ENCODE measurements at places on chromosomes 4 and X.

GRCh38 chr4:89221167-89221867, 86.3 kb downstream of the GPRIN3 start:
- DNase-seq, result no peak

DNA sequence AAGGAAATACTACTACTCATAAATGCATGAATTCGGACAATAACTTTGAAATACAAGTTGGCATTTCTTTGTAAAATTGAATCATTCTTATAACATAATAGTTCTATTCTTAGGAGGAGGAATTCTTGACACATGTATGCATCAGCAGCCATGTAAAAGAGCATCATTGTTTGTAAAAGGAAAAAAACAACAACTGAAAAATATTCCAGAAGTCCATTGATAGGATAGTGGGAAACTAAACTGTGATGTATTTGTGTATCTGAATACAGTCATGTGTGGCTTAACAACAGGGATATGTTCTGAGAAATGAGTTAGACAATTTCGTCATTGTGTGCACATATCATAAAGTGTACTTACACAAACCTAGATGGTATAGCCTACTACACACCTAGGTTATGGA, 102.0 kb upstream of the SH3RF1 start:
- peak; percentile 19 for DNase-seq

DNA sequence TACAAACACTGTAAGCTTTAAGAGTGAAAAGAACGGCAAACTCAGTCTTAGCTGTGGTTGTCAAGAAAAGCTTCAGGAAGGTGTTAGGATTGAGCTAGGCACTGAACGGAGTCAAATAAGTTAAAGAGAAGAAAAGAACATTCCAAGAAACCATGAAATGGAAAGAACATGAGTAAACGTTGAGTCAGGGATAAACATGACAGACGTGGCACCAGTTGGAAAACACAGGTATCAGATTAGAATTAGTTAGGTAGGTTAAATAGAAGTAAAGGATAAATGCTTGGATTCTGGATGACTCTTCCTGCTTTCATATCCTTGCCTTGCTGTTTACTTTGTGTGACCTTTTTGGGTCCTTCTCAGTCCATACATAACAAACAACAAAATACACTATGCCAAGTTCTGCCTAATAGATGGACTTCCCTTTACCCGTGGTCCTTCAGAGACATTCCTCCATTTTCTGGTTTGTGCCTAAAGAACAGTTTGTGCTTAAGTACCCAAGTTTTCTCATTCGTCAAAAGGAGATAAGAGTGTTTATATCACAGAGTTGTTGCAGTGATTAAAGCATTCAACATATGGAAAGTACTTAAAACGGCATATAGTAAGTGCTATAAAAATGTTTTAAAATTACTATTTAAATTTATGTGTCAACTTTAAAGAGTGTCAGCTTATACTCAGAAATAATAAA, 446.9 kb downstream of the TMA16 start:
- DNase-seq, result no peak

- DNase-seq, result no peak
These were observed 70.1 kb downstream of the NAA11 start for GRCh38 chr4:79255793-79256192.

GRCh38 chr4:80265571-80266252, 752 bp upstream of the FGF5 start:
- peak; percentile 73 for DNase-seq

GRCh38 chrX:144683247-144683646, 564.1 kb upstream of the SPANXN1 start:
- DNase-seq, result no peak

GRCh38 chr4:2898001-2898400, 54.4 kb downstream of the ADD1 start:
- DNase-seq, result no peak

GRCh38 chr4:155789391-155789790, 30.6 kb downstream of the GUCY1B1 start:
- DNase-seq, result no peak

GRCh38 chr4:57100979-57101651, 9.1 kb downstream of the IGFBP7 start:
- DNase-seq, result no peak

GRCh38 chr4:102578819-102579218, 77.7 kb downstream of the NFKB1 start:
- DNase-seq, result no peak

GRCh38 chr4:126435491-126435890, 1120.7 kb downstream of the FAT4 start:
- no peak for DNase-seq

DNA sequence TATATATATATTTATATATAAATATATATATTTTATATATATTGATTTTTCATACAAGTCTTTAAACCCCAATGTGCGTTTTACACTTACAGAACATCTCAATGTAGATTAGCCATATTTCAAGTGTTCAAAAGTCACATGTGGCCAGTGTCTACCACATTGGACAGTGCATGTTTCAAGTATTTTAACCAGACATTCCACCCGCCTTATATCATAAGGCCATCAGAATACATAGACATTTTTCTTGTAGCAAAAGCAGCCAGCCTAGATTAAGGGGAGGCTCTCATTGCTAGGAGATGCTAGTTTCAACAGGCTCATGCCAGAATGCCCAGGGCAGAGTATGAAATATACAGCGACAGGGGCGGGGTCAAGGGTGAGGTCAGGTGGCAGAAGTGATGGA, 202.0 kb downstream of the NR3C2 start:
- DNase-seq, result no peak

GRCh38 chrX:67622053-67622585, 78.3 kb downstream of the AR start:
- DNase-seq, result no peak

DNA sequence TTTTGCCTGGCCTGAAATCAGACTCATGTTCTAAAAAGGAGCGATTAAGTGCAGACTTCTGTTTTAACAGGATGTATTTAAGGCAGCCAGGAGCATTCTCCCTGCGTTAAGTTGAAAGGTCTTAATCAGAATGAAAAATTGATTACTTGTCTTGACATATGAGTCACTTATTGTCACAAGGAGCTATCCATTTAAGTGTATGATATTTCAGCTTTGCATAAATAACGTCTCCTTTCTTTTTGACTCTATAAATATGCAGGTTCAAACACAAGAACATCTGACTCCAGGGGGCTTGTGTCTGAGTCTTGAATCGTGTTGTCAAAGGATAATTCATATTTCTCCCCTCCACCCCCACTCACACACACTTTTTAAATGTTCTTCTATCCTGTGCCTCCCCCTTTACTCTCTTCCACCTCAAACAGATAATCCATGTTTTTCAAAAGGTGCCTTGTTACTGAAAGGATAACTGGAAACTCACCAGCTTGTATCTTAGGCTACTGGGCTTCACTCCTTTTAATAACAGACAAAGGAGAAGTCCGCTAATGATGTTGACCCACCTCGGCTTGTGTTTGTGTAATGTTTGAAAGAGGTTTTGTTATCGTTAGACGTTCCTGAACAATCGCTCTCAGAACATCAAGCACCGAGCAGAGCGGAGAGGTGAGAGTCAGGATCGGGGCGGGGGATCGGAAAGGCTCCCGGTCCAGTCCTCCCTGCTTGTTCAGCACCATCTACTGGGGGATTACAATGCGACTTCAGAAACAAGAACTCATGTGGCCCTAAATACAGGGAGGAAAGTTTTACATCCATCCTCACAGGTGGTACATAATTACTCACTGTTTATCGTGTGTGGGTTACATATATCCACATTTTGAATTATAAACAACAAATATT, 107.5 kb upstream of the RPL34 start:
- DNase-seq, result peak; percentile 40
